GM23338 (cell line): ENCODE measurements at places on chromosomes 5 and 9. TPM values are rescaled to one million over a fixed set of nuclear protein-coding genes. Genes with fewer than 3 reads are reported as not detected.

DNAH5 gene
- polyA plus RNA-seq: 0.97 and 1.2 TPM in 2 replicates

SLCO6A1 gene
- polyA plus RNA-seq: 0.34 and 1.0 TPM in 2 replicates

CSF1R gene
- 0.21 TPM in 1 of 2 replicates, not detected in the other for polyA plus RNA-seq

F12 gene
- 8.0 and 8.1 TPM in 2 replicates for polyA plus RNA-seq

MARCHF11 gene
- polyA plus RNA-seq: 0.49 and 1.5 TPM in 2 replicates

HDAC3 gene
- 59.2 and 59.3 TPM in 2 replicates for polyA plus RNA-seq

SLIT3 gene
- 0.71 and 0.83 TPM in 2 replicates for polyA plus RNA-seq

CER1 gene
- 0.73 and 0.90 TPM in 2 replicates for polyA plus RNA-seq

CARD9 gene
- 0.63 and 0.92 TPM in 2 replicates for polyA plus RNA-seq

STPG3 gene
- polyA plus RNA-seq: not detected in 2 replicates

ACTBL2 gene
- polyA plus RNA-seq: not detected in 2 replicates
